Central memory CD8-positive, alpha-beta T cell (primary cell): ENCODE measurements at places on chromosomes 16 and 17.

DNA sequence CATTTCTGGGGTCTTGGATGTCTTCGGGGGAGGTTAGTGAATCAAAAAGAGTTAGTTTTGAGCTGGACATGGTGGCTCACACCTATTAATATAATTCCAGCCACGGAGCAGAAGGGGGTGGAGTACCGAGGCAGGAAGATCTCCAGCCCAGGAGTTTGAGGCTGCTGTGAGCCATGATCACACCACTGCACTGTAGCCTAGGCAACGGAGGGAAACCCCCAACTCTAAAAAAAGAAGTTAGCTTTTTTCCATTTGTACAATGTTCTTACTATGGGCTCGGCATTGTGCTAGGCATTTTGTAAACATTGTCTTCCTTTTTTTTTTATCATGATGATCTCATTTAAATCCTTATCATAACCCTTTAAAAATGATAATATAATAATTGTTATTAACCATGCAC, 8.3 kb upstream of the SNF8 start:
- DNase-seq: no peak

DNA sequence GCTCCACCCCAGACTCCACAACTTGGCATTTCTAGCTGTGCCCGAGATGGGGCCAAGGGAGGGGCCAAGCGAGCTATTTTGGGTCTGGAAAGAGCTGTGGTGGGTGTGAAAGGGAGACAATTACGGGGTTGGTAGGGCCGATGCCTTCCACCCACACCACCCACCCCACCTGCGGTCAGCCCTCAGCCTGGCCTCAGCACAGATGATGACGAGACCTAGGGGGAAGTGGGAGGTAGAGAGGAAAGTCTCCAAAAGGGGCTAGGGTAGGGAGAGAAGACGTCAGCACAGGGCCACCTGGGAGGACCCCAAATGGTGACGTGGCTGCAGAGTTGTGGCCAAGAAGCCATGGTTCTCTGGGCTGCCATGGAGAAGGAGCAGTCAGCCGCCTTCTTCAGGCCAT, 83.1 kb downstream of the SDK2 start:
- DNase-seq: no peak

GRCh38 chr16:80507538-80507937, 33.3 kb upstream of the DYNLRB2 start:
- no peak for DNase-seq

DNA sequence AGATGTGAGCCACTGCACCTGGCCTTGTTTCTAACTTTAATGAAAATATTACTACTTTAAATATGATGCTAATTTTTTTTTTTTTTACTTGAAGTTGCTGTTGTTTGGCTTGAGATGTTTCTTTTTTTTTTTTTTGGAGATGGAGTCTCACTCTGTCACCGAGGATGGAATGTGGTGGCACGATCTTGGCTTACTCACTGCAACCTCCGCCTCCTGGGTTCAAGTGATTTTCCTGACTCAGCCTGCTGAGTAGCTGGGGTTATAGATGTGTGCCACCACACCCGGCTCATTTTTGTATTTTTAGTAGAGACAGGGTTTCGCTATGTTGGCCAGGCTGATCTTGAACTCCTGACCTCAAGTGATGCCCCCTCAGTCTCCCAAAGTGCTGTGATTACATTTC, 23.6 kb downstream of the IGSF6 start:
- DNase-seq: no peak

GRCh38 chr16:54673313-54673712, 257.4 kb upstream of the IRX5 start:
- no peak for DNase-seq

DNA sequence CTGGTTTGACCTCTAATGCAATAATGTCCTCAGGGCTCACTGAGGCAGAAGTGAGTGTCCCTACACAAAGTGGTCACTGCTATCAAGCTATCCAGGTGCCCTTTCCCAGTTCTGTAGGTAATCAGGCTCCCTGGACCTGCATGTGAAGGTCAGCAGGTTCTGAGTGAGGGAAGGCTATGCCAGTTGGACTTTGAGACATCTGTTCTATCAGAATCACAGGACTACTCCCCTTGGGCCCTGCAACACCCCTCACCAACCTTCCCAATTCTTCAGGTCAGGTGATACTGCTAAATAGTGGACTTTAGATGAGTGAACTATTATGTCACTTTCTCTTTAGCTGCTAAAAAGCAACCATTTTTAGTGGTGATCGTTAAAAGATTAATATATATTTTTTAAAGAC, 37.6 kb downstream of the ZZEF1 start:
- no peak for DNase-seq

- no peak for DNase-seq
Observed at GRCh38 chr17:57048096-57048495, 37.0 kb upstream of the AKAP1 start.

DNA sequence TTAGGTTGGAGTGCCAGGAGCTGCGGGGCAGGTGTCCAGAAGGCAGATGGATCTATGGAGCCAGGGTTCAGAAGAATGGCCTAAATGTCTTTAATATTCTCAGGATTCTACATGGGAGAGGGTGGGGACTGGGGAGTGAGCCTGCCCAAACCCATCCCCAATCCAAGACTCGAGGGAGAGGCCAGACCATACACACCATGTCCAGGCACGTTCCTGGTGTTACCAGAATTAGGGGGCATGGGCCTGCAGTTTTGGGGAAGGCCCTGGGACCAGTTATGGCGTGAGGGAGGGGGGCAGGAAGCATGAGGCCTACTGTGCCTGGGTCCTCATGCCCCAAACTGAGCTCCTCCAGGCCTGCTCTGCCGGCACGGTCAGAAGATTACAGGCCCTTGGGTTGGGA, 1.9 kb downstream of the TAX1BP3 start:
- no peak for DNase-seq

DNA sequence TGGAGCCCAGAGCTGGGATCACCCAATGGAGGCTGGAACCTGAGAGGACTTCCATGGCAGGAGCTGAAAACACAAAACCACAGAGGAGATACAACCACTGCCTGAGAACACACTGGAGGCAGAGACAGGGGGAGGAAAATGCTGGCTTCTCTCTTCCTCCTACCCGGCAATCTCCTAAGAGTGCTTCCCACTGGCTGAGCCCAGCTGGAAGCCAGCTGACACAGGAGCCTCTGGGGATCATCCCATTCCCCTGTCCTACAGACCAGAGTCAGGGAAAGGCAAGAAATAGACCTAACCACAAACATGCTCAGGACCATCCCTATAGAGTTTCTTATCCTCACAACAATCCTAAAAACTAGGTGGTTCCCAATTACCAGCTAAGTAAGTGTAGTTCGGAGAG, 112.4 kb upstream of the CDH5 start:
- DNase-seq: no peak

DNA sequence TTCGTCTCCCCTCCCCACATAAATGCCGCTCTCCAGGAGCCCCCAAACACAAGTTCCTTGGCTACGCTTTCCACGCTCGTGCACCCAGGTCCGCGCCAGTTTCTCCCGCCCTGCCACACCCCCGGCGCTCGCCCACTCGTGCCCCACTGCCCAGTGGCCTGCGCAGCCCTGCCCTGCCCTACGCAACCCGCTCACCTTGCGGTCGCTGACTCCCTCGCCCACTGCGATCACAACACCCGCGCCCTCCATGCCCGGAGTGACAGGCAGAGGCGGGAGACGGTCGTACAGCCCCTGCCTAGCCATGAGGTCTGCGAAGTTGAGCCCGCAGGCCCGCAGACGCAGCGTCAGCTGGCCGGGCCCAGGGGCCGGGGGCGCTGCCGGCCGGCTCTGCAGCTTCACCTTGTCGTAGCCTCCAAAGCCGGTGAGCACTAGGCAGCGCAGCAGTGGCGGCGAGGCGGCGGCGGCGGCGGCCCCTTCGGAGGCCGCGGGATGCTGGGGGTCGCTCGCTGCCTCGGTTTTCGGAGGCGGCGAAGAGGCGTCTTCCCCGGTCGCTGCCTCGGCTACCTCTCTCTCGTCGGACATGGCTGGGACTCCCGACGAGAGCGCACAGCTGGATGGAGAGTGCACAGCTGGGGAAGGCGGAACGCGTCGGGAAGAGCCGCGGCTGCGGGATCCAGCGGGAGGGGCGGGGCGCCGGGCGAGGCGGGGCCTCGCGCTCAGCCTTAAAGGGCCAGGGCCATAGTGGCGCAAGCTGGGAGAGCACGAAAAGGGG, at the start of gene VAT1:
VAT1 (minus strand) TSS at position 645 of the 772 bp plus-strand sequence; CDS start at position 582, 63 bp downstream.
- peak; percentile 19 for DNase-seq

DNA sequence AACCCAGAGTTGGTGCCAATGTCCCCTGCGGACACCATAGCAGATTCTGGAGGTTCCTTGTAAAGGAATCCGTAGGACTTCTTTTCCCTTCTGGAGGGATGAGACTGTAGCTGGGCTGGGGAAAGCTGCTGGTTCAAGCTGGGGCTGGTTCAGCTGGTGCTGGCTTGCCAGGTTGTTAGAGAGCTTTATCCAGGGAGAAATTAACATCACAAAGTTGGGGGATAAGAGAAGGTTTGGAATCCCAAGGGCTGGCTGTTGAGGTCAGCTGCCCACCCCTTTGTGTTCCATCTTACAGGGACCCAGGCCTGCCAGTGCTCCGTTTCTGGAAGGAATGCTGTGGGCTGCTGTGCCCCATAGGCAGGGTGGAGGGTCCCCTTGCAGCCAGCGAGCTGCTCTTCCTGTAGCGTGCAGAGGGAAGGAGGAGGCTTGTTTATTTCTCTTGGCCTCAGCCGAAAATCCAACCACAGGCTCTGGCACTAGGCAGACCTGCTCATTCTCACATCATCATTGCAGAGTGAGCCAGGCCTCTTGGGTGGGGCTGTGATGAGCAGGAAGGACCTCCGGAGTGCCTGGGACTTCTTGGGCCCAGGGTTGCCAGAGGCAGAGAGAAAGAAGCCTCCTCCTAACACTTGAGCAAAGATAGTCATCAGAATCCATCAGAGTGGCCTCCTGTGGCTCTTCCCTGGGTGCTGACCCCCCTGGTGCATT, 251.1 kb downstream of the SEC14L1 start:
- no peak for DNase-seq

- DNase-seq: peak; percentile 36
Observed at GRCh38 chr17:43576563-43577229, 30.6 kb upstream of the ETV4 start.

DNA sequence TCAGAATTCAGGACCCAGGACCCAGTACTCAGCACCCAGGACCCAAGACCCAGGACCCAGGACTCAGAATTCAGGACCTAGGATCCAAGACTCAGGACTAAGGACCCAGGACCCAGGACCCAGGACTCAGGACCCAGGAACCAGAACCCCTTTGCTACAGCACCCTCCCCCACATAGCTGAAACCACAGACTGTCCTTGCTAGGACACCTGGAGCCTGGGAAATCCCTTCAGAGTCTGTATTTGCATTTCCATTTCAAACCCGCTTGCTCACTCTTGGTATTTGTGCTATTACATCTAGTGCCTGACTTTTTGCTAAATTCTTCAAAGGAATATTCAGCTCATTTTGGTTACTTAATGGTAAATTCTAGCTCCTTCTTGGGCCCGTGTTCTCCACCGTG, 275.8 kb upstream of the MAF start:
- no peak for DNase-seq

DNA sequence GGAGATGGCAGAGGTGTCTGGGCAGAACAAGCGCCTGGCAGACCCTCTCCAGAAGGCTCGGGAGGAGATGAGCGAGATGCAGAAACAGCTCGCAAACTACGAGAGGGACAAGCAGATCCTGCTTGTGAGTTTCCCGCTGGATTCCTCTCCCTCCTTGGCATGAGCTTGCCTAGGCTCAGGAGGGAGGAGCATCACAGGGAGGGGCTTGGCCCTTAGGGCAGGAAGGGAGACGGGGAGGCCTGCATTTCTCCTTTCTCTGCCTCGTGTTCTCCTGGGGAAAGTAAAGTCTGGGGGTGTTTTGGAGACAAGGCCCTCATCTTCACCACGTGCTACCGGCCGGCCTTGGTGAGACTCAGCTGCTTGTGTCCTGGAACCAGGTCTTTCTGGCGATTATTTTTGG, 18.0 kb upstream of the DBNDD1 start:
- no peak for DNase-seq

GRCh38 chr17:71486261-71486660, 634.6 kb upstream of the SOX9 start:
- no peak for DNase-seq

DNA sequence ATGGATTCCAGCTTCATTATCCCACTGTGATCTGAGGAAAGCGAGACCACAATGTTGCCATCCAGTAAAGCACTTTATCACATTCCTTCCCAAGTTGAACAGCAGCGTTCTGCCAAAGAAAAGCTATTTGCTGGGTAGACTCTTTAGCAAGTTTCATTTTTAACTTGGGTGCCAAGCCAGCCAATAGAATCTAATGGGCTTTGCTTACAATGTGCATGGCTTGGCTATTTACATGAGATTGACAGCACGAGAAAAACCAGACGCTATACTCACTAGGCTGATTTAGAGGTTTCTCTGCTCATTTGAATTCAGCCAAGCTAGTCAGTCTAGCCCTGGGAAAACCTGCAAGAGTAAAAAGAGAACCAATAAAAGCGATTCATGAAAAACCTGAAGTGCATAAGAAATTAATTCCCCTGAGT, 108.9 kb downstream of the CDH13 start:
- DNase-seq: no peak

- DNase-seq: no peak
Observed at GRCh38 chr16:1713331-1713730, 7.3 kb downstream of the MAPK8IP3 start.

DNA sequence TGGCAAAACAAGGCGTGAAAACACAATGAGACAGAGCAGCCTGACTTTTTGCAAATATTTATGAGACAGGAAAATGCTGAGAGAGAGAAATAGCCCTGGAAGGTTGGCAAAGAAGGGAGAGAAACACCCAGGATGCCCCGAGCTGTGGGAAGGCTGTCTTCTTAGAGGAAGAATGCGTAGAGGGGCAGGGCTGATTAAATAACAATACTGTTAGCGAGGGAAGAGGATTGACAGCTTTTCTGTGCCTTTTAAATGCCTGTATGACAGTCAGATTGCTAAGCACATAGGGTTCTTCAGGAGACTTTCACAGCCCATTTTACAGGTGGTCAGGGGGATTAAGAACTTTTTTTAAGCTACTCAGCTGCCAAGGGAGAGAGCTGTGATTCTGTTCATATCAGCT, 219.2 kb downstream of the SHISA9 start:
- DNase-seq: no peak

GRCh38 chr17:2418572-2418971, 17.7 kb upstream of the MNT start:
- no peak for DNase-seq

- no peak for DNase-seq
Observed at GRCh38 chr16:5044011-5044540, 10.3 kb upstream of the NAGPA start.

DNA sequence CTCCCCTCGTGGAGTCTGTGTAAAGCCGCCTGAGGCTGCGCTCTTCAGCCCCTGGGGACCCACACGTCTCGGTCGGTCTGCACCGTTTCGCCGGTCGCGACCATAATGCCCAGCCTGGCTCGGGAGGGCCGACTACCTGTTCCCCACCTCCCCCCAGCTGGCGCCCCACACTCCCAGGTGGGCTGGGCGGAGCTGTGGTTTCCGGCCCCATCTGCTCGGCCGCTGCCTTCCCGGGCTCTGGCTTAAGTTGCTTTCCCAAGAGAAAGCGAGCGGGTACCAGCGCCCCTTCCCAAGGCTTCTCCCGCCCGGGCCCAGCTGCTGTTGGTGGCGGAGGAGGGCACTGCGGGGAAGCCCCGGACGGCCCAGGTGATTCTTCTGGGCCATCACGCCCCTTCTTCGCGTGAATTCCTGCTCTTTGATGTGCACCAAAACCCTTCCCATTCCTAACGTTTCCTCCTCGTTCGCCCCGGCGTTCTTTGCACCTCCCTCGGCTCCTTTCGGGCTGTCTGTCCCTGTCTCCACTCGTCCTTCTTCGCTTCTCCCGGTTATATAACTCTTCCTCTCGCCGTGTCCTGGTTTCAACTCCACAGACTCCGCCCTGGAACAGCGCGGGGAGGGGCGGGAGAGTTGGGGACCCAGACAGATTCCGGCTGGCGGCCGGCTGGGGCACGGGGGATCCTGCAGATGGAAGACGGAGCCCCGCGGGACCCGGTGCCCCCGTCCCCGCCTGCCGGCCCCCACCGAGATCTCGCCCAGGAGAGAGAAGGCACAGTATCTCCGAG, 2.0 kb downstream of the KDM6B start:
- peak; percentile 47 for DNase-seq
